Stimulated activated CD4-positive, alpha-beta T cell treated with anti-CD3 and anti-CD28 coated beads, Interleukin-4, amount 100 ng/mL, for 4 hours (primary cell): ENCODE measurements at places on chromosomes 2 and 18.

DNA sequence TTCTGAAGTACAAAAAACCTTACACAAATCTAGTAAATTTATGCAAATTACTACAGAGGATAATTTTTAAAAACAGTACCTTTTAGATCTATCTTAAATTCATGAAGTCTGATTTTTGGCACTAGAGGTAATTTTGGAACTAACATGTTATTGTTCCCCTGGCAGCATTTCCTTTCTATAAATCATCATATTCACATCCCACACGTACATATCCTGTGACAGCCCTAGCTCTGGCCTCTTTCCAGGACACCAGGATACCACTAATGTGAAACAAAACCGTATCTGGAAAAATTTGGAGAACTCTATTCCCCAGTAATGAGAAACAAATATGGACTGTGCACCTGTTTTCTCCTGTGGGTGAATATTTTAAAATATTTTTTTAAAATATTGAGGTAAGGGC lies 14.0 kb upstream of the BIRC6 start:
- no peak for DNase-seq

GRCh38 chr2:127893494-127893893 lies 7.7 kb upstream of the AMMECR1L start:
- DNase-seq = no peak

DNA sequence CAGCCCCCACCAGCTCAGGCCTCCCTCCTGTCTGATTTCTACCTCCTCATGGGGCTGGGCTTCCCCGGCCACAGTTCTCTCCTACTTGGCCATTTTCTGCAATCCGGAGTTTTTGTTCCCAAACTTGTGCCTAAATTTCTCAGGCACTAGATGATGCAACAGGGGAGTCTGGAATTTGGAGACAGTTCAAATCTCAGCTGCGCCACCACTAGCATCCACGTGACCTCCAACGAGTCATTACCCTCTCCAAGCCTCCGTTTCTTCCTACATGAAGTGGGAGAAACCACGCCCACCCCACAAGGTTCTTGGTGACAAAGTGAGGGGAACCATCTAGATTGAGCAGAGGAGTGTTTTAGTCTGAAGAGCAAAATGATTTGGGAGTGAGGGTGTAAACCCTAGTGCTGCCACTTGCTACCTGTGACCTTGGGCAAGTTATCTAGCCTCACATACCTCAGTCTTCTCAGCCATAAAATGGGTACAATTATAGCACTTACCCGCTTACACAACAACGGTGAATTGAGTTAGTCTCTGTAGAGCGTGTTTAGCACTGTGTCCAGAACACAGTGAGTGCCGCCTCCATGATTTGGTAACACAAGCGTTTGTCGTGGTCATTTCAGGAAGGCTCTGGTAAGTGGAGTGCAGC lies 61.4 kb upstream of the ASAP2 start:
- DNase-seq = no peak

- DNase-seq = peak; percentile 82
Observed at GRCh38 chr2:230007931-230008707, 60.6 kb downstream of the SLC16A14 start.

DNA sequence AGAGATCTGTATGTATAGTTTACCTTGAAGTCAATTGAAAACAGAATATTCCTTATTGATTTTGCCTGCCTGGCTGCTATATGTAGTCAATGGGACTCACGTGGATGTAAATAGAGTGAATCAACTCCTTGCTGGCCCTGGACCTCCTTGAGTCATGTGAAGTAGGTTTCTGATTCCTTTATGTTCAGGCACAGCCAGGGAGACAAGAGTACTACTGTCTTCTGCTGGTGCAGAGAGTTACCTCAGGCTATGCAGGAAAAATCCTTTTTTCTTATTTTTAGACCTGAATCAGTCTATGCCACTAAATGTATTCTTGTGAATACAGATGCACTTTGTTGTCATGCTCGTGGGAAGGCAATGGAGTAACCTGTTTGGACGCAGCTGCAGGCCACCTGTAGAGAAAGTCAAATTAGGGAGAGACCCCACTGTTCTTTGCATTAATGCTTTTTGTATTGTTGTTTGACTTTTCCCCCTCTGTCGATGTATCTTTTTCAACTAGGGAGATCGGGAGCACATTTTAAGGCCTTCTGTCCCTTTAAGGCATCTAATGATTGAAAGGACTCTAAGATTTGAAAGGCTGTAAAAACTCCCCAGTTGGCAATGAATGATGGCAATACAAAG lies 473.9 kb downstream of the ARHGAP15 start:
- DNase-seq = no peak

DNA sequence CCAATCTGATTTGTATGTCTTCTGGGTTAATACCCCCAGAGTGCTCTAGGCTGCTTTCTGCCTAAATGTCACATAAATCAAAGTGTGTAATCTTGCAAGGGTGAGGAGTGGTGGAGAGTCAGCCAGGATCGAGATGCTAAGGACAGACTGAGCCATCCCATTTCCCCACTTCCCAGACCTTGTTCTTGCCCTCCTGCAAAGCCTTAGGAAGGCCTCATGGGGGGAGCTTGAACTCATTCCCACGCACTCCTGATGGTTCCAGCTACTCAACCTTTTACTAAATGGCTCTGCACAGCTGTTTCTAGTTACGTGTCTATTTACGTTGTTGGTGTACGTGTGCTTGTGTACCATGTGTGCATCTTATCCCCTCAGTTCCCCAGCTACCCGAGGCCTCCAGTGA lies 423.6 kb upstream of the TNP1 start:
- no peak for DNase-seq

DNA sequence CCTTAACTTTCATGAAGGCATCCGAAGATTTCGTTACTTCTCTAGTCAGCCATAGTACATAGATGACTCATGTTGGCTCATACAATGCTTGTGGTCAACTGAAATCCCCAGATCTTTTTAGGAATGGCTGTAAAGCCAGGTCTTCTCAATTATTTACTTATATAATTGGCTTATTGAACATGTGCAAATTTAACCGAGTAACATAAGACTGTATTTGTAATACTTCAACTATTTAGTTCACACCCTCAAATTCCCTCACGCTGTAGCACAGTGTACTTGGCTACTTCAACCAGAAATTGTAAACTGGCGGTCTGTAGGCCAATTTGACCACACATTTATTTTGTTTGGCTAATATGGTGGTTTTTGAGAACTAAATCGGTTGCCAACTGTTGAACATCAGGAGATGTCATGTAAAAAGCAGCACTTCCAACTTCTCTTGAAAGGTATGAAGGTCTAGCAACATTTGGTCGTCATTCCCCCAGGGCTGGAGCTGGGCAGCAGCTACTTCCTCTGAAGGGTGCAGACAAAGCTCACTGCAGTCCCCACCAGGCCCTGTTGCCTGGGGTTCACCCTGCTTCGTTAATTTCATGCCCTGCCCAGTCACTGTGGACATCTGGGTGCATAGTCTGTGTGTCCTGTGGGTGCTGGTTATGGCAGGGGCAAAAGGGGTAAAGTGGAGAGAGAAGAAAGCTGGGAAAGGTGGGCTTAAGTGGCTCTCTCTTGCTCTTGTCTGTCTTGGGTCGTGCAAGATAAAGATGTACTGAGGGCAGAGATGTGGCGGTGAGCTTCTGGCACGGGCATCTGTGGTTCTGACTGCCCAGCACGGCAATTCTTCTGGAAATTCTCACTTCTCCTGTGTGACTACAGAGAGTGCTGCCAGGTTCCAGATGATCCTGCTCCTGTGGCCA lies 3.2 kb upstream of the SH3RF3 start:
- DNase-seq = no peak

DNA sequence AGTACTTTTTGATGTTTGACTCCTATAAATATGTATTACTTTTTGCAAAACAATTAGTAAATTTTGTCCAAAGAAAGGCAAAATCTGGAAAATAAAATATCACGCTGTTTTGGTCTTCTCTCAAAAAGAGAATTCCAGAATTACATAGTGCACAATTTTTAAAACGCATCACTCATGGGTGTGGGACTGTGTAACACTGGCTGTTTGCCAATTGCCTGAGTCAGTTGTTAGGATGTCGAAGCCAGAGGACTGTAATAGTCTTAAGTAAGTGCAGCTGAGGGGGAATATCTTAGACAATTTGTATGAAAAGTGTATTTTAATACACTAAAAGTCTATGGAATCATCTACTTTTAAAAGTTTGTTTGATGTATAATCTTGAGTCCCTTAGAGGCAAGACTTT lies 24.1 kb upstream of the EPHA4 start:
- no peak for DNase-seq

- DNase-seq = no peak
Observed at GRCh38 chr2:218517434-218518206, 50.5 kb downstream of the USP37 start.

- no peak for DNase-seq
Observed at GRCh38 chr2:29182920-29183319, 67.7 kb downstream of the CLIP4 start.

GRCh38 chr2:69589973-69590652 lies 53.4 kb downstream of the AAK1 start:
- DNase-seq = no peak

DNA sequence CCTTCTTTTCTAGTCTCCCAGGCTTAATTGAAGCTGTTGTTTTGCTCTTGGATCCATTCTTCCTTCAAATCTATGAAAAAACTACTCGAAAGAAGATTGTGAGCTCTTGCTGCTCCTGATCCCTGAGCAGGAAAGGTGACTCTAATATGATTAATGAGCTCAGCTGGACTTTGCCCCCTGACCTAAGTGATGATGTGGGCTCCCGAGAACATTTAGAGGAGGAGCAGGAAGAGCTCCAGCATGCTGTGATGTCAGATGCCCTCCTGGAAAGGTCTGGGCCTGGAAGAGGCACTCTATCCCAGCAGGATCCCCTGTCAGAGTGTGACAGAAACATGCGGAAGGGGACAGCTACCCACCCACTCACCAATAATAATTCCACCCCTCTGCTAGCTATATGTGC lies 117.9 kb upstream of the PELI1 start:
- DNase-seq = no peak

GRCh38 chr18:77052297-77052982 lies 80.1 kb downstream of the MBP start:
- DNase-seq = no peak

DNA sequence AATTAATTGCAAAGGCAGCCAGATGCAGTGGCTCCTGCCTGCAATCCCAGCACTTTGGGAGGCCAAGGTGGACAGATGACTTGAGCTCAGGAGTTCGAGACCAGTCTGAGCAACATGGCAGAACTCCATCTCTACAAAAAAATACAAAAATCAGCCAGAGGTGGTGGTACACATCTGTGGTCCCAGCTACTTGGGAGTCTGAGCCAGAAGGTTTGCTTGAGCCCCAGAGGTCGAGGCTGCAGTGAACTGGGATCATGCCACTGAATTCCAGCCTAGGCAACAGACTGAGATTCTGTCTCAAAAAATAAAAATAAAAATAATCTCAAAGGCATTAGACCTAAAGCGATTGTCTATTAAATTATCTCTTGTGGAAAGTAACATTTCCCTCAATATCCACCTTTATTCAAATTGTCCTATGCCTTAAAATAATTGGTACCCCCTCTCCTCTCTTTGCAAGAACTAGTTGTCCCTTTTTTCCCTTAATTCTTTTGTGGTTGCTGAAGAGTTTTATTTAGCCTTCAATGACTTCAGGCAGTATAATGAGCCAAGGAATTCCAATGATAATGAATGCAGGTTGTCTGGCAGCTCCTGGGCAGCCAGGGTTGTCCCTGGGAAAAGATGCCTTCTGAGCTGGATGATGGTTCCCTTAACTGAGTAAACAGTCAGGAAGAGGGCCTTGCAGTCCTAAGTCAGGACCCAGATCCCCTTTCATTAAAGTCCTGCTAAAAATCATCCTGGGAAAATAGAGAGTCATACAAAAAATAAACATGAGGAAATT lies 32.2 kb downstream of the GPR75 start:
- no peak for DNase-seq

DNA sequence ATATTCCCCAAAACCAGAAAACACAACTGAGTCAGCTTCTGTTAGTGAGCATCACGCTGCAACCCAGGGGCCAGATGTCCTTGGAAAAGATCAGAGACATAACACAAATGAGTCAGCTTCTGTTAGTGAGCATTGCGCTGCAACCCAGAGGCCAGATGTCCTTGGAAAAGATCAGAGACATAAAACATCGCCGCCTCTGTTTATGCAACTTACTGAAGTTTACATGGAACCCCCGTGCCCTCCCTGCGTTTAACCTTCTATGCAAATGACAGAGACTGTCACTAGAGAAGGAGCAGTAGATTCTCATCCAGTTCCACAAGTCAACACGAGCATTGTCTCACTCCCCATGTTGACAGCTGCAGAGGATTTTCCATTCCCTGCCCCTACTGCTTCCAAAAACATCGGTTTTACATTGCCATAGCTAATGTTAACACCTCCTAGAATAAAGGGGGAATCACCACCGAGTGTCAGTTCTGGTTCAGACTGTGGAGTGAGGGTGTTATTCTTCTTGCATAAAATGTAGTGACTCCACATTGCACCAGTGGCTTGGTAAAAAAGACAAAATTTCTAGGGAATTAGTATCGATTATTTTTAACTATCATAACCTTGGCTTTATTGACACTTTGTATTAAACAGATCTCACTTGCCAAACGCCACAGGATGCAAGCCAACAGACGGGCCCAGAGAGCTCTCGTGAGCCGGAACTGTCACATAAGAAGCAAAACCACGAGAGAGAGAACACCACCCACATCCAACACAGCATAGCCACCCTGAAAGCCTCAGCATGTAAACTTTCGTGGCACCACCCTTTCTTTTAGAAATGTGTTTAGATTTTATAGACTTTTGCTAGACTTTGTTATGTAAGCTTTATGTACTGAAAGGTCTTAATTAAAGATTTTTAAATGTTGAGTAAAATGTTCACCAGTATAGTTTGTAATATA lies 87.7 kb downstream of the SH3YL1 start:
- peak; percentile 9 for DNase-seq

GRCh38 chr2:133887676-133888040 lies 319.4 kb upstream of the NCKAP5 start:
- no peak for DNase-seq

- DNase-seq = no peak
Observed at GRCh38 chr2:185970148-185970852, 231.7 kb downstream of the FSIP2 start.

- DNase-seq = no peak
Observed at GRCh38 chr2:132426033-132426432, 9.4 kb downstream of the GPR39 start.
